ENCODE measurements at places on chromosomes 1 and 21. TPM values are rescaled to one million over a fixed set of nuclear protein-coding genes. Genes with fewer than 3 reads are reported as not detected.

DNA sequence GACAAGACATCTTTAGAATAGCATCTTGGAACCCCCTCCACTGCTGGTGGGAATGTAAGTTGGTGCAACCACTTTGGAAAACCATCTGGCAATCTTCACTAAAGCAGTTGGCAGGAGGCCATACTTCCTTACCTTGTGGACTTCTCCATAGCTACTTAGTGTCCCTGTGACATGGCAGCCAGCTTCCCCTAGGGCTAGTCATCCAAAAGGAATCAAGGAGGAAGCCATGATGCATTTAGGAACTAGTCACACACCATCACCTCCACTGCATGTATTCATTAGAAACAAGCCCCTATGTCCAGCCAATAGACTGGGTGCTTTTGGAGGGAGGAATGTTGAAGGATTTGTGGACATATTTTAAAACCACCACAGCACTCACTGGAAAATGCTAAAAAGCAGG lies 19.9 kb downstream of the MX2 start:
- no peaks in the 10 kb centered on the region for H3K27me3 ChIP-seq
- peaks cover 27% of the 10 kb centered on the region for H3K36me3 ChIP-seq
- no peak overlapping the region for H3K27ac ChIP-seq
- DNase-seq = no peak
- H3K4me1 ChIP-seq = no peaks in the 10 kb centered on the region

- H3K36me3 ChIP-seq = no peaks in the 10 kb centered on the region
- H3K4me3 ChIP-seq = no peak overlapping the region
- H3K4me1 ChIP-seq = no peaks in the 10 kb centered on the region
- H3K27ac ChIP-seq = no peak overlapping the region
Measured at GRCh38 chr21:36630485-36631206, 68.3 kb upstream of the SIM2 start.

DNA sequence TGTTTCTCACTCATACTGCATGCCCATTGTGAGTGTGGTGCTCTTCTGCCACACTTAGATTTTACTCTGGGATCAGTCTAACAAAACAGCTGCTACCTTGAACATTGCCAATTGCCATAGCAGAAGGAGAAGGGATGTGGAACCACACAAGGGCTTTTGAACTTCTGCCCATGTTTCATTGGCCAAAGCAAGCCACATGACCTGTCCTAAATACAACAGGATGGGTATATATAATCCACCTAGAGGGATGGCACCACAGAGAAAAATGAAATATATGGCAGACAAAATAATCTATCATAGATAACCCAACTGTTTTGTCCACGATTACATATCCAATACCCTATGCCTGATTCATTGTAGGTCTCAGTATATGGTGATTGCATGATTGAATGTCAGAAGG lies 26.3 kb downstream of the PDE4B start:
- H3K4me3 ChIP-seq = no peak overlapping the region
- H3K27me3 ChIP-seq = no peaks in the 10 kb centered on the region
- no peaks in the 10 kb centered on the region for H3K36me3 ChIP-seq
- no peaks in the 10 kb centered on the region for H3K4me1 ChIP-seq
- no peak for DNase-seq

IVL gene
- 0.31 TPM for total RNA-seq

DNA sequence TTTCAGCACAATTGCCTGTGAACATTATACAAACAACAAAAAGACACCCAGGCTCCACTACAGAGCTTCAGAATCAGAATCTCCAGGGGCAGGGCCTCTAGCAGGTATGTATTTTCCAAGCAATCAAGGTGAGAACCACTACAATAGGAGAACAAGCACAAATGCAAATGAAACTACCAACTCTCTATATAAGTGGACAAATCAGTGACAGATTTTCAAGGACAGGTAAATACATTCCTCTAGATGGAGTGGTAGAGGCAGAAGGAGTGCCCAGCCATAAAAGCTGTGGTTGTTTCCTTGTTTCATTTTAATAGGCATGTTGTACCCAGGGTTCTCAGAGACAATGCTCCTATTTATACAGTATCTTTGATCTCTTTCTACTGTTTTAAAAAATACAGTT lies 20.1 kb upstream of the CCDC17 start:
- H3K4me3 ChIP-seq = no peak overlapping the region
- H3K36me3 ChIP-seq = peaks cover 24% of the 10 kb centered on the region
- H3K4me1 ChIP-seq = peaks cover 11% of the 10 kb centered on the region
- no peak overlapping the region for H3K27ac ChIP-seq
- DNase-seq = peak; percentile 47
- H3K27me3 ChIP-seq = no peaks in the 10 kb centered on the region

- no peaks in the 10 kb centered on the region for H3K27me3 ChIP-seq
- DNase-seq = no peak
- no peaks in the 10 kb centered on the region for H3K4me1 ChIP-seq
- no peak overlapping the region for H3K27ac ChIP-seq
- H3K36me3 ChIP-seq = no peaks in the 10 kb centered on the region
Measured at GRCh38 chr21:42592156-42592820, 61.1 kb upstream of the PDE9A start.

GRCh38 chr1:71019233-71019969 lies 28.2 kb downstream of the PTGER3 start:
- no peaks in the 10 kb centered on the region for H3K27me3 ChIP-seq
- no peak for DNase-seq

GRCh38 chr1:117188170-117188815 lies 22.4 kb downstream of the VTCN1 start:
- H3K4me3 ChIP-seq = no peak overlapping the region
- H3K27ac ChIP-seq = no peak overlapping the region
- no peaks in the 10 kb centered on the region for H3K27me3 ChIP-seq
- H3K4me1 ChIP-seq = no peaks in the 10 kb centered on the region
- DNase-seq = no peak
- H3K36me3 ChIP-seq = no peaks in the 10 kb centered on the region

DNA sequence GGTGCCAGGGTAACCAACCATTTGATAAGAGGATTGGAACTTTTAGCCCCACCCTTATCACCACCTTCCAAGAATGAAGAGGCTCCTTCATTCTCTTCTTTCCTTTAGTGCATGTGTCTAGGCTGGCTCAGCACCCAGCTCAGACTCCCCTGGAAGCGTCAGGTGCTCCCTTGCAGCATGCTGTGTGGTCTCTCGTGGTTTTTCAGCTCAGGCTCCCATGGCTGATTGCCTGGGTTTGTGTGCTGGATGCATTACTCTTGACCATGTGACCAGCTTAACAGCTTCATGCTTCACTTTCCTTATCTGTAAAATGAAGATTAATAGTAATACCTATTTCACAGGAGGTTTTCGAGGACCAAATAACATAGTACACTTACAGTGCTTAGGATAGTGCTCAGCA lies 198.4 kb downstream of the HHAT start:
- DNase-seq = no peak
- H3K27me3 ChIP-seq = no peaks in the 10 kb centered on the region
- peaks cover 4% of the 10 kb centered on the region for H3K4me1 ChIP-seq
- H3K27ac ChIP-seq = no peak overlapping the region

DNA sequence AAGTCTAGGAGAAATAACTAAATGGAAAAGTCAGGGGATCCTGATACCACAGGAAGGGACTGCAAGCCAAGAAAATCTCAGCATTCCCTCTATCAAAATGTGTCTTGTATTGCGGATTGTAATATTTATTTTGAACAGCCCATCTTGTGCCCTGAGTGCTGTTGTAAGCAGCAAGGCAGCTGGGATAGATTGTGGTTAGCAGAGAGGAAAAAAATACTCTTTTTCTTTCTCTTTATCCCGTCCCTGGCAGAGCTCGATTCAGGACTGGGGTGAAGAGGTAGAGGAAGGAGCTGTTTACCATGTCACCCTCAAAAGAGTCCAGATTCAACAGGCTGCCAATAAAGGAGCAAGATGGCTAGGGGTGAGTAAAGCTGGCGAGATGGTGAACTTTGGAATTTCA lies 1.2 kb downstream of the RGL1 start:
- peaks cover 7% of the 10 kb centered on the region for H3K4me1 ChIP-seq
- peak overlapping the region; percentile 27 for H3K4me3 ChIP-seq
- DNase-seq = peak; percentile 32
- H3K36me3 ChIP-seq = peaks cover 23% of the 10 kb centered on the region
- peak overlapping the region; percentile 35 for H3K27ac ChIP-seq

DNA sequence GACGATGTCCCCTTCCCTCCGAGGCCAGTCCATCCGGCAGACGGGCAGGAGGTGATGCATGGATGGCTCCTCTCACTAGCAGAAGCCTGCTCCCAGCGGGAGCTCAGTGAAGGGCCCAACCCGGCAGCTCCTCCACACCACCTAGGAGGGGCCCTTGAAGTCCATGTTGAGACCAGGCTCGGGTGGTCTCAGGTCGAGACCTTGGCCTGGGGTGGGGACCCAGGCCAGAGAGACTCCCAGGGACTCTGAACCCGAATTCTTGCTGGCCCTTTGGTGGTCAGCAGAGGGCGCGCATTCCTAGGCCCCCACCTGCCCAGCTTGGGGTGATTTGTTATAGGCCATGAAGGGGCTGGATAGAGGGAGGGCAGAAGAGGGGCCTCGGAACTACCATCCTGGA lies 642 bp upstream of the NT5C1A start:
- no peaks in the 10 kb centered on the region for H3K36me3 ChIP-seq
- H3K27ac ChIP-seq = no peak overlapping the region
- H3K27me3 ChIP-seq = peaks cover 19% of the 10 kb centered on the region
- no peak for DNase-seq
- no peaks in the 10 kb centered on the region for H3K4me1 ChIP-seq

- no peak for DNase-seq
- no peak overlapping the region for H3K4me3 ChIP-seq
- no peak overlapping the region for H3K27ac ChIP-seq
- no peaks in the 10 kb centered on the region for H3K27me3 ChIP-seq
- H3K4me1 ChIP-seq = peaks cover 9% of the 10 kb centered on the region
Measured at GRCh38 chr1:200886594-200886993, 8.1 kb upstream of the INAVA start.

TMPRSS2 gene
- 130 TPM for total RNA-seq

GRCh38 chr1:44318097-44319088 lies 36.7 kb downstream of the ERI3 start:
- H3K27ac ChIP-seq = no peak overlapping the region
- no peaks in the 10 kb centered on the region for H3K4me1 ChIP-seq
- H3K36me3 ChIP-seq = no peaks in the 10 kb centered on the region
- H3K4me3 ChIP-seq = no peak overlapping the region
- no peaks in the 10 kb centered on the region for H3K27me3 ChIP-seq
- DNase-seq = peak; percentile 30

DNA sequence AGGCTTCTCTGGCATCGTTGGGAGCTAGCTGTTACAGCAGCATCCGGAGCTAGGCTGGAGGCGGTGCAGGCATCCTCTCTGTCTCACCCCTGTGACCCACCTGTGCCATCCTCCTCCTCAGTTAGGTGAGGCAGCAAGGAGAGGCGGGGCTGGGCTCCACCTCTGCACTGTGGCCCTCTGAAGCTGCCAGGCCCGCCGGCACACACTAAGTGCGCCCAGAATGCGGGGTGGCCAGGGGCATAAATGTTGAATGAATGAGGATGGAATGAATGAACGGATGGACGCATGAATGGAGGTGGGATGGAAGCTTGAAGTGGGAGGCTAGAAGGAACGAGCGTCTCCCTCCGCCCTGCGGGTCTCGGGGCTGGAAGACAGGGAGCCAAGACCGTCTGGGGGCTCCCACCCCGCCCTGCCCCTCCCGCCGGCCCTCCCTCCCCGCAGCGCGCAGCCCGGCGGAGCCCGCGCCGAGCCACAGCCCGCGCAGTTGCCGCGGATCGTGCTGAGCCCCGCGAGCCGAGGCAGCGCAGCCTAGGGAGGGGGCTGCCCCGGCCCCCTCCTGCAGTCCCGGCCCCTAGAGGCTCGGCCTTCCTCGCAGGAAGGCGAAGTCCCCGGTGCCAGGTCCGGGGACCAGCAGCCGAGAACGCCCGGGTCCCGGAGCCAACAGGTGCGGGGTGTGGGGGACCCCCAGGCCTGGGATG lies at the start of gene HCRTR1:
Gene HCRTR1, plus strand, starts transcription at position 472 of the 698 bp plus-strand sequence. CDS start 1,504 bp downstream, outside the sequence.
- peaks cover 14% of the 10 kb centered on the region for H3K27me3 ChIP-seq
- peak within 1 kb of the TSS; percentile 29 for H3K4me3 ChIP-seq
- H3K36me3 ChIP-seq = no peaks in the 10 kb centered on the region
- H3K27ac ChIP-seq = no peak within 1 kb of the TSS
- H3K4me1 ChIP-seq = peaks cover 13% of the 10 kb centered on the region

DNA sequence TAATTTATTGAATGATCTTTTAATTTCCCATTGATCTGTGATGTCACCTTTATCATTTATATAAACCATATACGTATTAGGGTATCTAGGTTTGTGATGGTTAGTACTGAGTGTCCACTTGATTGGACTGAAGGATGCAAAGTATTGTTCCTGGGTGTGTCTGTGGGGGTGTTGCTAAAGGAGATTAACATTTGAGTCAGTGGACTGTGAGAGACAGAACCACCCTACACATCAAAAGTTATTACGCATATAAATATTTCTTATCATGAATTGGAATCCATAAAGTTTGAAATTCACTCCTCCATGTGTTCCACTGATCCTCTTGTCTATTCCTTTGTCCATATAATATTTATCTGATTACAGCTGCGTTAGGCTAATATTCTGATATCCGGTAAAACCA lies 100.5 kb downstream of the PIGK start:
- no peaks in the 10 kb centered on the region for H3K27me3 ChIP-seq
- no peaks in the 10 kb centered on the region for H3K36me3 ChIP-seq
- no peak overlapping the region for H3K4me3 ChIP-seq
- no peak for DNase-seq

GRCh38 chr1:200530623-200531261 lies 89.8 kb downstream of the KIF14 start:
- H3K4me3 ChIP-seq = no peak overlapping the region
- peaks cover 7% of the 10 kb centered on the region for H3K4me1 ChIP-seq
- H3K36me3 ChIP-seq = no peaks in the 10 kb centered on the region
- H3K27ac ChIP-seq = no peak overlapping the region

- H3K27ac ChIP-seq = no peak overlapping the region
- H3K27me3 ChIP-seq = peaks cover 9% of the 10 kb centered on the region
- H3K36me3 ChIP-seq = no peaks in the 10 kb centered on the region
- peaks cover under 1% of the 10 kb centered on the region for H3K4me1 ChIP-seq
- DNase-seq = no peak
Measured at GRCh38 chr1:24939040-24939674, 9.1 kb upstream of the RUNX3 start.

- H3K27me3 ChIP-seq = no peaks in the 10 kb centered on the region
- DNase-seq = no peak
- H3K4me3 ChIP-seq = no peak overlapping the region
Measured at GRCh38 chr21:29534448-29534847, 235.7 kb downstream of the BACH1 start.

DNA sequence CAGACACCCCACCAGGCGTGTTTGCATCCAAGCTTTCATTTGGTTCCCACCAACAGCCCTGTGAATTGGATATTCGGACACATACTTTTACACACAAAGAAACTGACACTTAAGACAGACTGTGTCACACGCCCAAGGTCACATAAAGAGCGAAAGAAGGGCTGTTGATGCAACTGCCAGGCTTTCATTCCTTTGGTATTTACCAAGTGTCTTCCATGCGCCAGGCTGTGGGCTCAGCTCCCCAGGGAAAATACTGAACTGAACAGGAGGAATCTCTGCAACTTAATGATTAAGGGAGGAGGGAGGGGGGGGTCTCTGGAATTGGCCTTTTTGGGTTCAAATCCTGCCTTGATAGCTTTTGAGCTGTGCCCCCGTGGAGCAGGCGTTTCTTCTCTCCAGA lies 122.8 kb downstream of the ACTL8 start:
- DNase-seq = no peak
- no peak overlapping the region for H3K4me3 ChIP-seq
- H3K4me1 ChIP-seq = no peaks in the 10 kb centered on the region
- no peaks in the 10 kb centered on the region for H3K27me3 ChIP-seq
- H3K36me3 ChIP-seq = no peaks in the 10 kb centered on the region

All from lung (tissue), 17 donors.